ENCODE measurements at places on chromosomes 1 and 21. TPM values are rescaled to one million over a fixed set of nuclear protein-coding genes. Genes with fewer than 3 reads are reported as not detected.

GRCh38 chr1:186615332-186615731, 64.9 kb downstream of the PTGS2 start:
- DNase-seq, result peak; percentile 14

Gene SLAMF1
- total RNA-seq, result not detected

Gene IL22RA1
- 0.26 TPM for total RNA-seq

Gene AGMAT
- 1.6 TPM for total RNA-seq

Gene SLC26A9
- not detected for total RNA-seq

Gene SPRR2F
- total RNA-seq, result not detected

DNA sequence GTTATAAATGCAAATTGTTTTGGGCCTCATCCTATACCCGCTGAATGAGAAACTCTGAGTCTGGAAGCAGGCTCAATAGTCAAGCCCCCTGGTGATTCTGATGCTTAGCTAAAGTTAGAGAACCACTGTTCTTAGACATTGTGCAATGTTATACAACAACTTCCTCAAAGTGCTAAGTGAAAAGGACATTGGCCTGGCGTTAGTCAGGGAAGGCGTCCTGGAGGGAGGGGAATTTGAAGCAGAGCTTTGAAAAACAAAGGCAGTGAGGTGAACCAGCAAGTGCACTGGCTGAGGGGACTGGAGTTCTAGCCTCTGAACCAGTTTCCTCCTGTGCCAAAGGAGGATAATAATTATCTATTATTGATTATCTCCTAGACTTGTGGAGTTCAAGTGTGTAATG, 5.1 kb downstream of the CD1D start:
- DNase-seq, result peak; percentile 9

DNA sequence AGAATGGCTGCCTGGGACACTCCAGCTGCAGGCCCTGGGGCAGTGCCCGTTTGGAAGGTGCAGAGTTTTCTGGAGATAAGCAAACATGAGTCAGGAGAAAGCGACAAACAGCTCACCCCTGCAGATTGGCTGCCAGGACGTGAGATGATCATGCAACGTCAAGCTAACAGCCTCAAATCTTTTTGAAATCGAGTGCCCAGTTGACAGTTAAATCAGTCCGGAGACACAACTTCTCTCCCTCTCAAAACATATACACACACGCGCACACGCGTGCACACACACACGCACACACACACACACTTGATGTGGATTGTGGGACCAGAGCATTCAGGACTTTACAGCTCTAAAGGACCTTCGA, 49.4 kb downstream of the TENT5C start:
- DNase-seq, result peak; percentile 75

DNA sequence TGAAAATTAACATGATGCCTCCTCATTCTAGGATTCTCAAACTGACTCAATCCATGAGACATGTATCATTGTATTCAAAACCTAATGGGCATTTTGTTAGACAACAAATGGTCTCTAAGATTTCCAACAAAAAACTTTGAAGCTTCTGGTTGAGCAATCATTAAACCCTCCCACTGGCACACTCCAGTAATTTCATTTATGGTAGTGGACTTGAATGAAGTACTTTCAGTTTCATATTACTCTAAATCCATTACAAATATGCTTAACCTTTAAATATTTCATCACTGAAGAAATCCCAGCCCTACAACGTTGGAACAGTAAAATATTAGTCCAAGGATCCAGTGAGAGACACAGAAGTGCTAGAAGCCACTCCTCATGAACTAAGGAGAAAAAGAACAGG, 43.5 kb downstream of the GBP6 start:
- DNase-seq, result no peak

Gene ENSA
- total RNA-seq, result 123 TPM

GRCh38 chr1:92769856-92770255, 15.1 kb downstream of the EVI5 start:
- DNase-seq, result no peak

DNA sequence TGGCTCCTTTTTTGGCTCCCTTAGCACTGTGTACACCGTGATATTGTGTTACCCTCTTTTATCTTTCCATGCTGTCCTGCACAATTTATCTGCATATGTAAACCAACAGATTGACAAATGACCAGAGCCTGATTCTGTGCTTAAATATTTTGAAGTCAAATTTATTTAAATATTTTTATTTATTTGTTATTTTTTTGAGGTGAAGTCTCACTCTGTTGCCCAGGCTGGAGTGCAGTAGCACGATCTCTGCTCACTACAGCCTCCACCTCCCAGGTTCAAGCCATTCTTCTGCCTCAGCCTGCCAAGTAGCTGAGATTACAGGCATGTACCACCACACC, 12.8 kb downstream of the PMF1 start:
- DNase-seq, result no peak

DNA sequence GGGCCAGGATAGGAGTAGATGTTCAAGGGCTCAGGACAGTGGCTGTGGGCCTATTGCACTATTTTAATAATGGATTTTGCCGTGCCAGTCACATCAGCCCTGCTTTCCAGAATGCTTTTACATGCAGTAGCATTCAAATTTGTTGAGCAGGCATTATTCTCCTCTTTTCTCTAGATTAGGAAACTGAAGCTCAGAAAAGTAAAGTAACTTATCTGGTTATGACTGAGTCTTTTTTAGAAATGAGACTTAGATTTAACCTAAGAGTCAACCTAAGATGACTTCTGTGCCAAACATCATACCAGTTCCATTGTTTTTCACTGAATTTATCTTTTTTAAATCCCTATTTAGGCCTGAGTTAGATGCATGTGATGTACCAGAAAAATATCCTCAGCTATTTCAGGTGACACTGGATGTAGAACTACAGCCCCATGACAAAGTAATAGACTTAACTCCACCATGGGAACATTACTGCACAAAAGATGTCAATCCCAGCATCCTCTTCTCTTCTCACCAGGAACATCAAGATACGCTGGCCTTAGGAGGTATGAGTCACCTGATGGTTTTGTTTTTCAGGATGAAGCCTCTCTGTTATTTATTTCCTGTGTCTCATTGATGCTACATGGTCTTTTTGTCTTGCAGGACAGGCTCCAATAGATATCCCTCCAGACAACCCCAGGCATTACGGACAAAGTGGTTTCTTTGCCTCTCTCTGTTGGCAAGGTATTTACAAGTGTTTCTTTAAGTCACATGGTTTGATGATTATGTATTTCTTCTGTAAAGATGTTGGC, 31.4 kb upstream of the LEPR start:
- peak; percentile 38 for DNase-seq

Gene ENAH
- total RNA-seq, result 50.0 TPM

Gene ZNF124
- total RNA-seq, result 21.1 TPM

GRCh38 chr1:76444773-76445172, 370.2 kb downstream of the ST6GALNAC3 start:
- DNase-seq, result no peak

GRCh38 chr1:46806196-46807020, 7.6 kb downstream of the CYP4B1 start:
- DNase-seq, result peak; percentile 59

Gene PTGER3
- total RNA-seq, result under 0.01 TPM

Gene PLA2G2C
- total RNA-seq, result not detected

Gene ADAMTS5
- 0.26 TPM for total RNA-seq

- peak; percentile 47 for DNase-seq
These were observed 56.7 kb upstream of the RGS21 start for GRCh38 chr1:192260076-192260475.

DNA sequence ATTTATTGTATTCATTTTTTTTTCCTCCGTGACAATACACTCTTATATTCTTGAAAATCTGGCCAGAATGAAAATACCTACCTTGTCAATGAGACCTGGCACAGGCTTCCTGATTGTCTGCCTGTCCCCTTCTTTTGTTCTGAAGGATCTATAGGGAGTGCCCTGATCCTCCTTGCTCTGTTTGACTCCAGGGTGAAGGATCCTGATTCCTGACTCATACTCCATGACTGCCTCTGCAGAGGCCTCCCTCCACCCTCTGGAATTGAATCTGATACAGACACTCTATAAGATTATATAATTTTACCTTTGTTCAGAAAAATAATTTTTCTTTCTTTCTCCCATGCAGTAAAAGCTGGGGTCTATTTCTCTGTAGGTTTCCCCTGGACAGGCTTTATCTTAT, 116.2 kb downstream of the HMCN1 start:
- peak; percentile 58 for DNase-seq

Gene KRTAP19-1
- total RNA-seq, result not detected

- DNase-seq, result no peak
These were observed 9.7 kb upstream of the GNG4 start for GRCh38 chr1:235659186-235659771.

DNA sequence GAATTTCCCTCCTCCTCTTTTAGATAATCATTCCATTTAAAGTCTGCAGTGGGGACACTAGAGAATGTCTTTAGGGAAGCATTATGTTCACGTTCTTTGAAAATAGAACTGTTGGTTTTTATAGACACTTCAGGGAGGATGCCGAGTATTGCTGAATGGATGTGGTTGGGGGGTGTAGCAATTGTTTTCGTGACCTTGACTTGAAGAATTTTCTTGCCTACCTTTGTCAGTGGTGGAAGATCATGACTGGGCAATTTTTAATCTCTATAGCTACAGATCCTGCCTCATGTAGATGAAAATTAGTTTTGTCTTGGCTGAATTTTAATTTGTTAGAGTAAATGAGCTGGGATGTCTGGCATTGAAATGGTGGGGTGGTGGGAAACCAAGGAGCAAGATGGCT, 3.8 kb downstream of the SMG7 start:
- no peak for DNase-seq

DNA sequence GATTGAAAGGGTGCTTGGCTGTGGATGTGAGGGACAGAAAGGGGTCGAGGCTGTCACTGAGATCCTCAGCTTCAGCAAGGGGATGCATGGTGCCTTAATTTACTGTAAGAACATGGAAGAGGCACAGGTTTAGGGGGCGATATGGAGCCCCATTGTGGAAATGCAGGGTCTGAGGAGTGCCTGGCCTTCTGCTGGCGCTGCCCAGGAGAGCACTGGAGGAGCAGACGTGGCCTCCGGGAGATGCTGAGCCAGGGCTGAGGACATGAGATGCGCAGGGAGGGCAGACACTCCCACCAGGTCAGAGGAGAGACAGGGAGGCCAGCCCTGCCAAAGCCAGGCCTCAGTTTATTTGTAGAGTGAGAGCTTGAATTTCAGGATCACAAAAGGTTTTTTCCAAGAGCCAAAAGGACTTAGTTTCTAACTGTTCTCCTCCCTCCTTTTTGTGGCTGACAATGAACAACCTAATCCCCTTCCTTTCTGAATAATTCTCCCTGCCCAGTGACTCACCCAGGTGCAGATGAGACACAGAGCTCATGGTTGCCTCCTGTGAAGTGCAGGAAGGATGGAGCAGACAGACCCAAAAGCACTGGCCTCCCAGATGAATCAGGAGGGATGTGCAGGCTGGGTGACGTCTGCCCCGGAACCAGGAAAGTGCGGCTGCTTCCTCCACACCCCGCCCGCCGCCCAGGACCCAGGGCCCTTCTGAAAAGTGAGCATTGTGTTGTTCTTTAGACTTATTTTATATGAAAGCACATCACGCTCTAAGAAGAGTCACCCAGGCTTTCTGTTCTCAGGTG, 73.0 kb upstream of the TMPRSS2 start:
- peak; percentile 95 for DNase-seq

DNA sequence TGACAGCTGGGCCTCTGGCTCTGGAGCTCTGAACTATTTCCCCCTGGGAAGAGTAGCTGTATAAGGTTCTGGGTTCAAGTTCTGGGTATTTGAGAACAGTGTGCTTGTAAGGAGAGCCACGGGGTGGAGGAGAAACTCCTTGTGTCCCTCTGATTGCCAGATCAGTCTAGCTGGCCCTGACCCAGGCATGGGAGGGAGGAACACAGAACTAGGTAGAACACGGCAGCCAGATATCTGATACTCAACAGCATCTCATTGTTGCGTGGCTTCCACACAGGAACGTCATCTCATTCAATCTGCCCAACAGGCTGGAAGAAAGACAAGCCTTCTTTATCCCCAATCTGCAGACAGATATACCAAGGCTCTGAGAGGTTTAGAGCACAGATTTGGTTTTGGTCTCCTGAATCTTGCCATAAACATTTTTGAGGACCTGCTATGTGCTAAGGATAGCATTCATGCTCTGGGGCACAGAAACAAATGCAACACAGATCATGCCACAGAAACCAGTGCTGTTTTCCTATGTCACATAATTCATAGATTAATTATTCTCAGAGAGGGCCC, 83.8 kb downstream of the PLXNA2 start:
- DNase-seq, result no peak

Gene CFAP141
- not detected for total RNA-seq

DNA sequence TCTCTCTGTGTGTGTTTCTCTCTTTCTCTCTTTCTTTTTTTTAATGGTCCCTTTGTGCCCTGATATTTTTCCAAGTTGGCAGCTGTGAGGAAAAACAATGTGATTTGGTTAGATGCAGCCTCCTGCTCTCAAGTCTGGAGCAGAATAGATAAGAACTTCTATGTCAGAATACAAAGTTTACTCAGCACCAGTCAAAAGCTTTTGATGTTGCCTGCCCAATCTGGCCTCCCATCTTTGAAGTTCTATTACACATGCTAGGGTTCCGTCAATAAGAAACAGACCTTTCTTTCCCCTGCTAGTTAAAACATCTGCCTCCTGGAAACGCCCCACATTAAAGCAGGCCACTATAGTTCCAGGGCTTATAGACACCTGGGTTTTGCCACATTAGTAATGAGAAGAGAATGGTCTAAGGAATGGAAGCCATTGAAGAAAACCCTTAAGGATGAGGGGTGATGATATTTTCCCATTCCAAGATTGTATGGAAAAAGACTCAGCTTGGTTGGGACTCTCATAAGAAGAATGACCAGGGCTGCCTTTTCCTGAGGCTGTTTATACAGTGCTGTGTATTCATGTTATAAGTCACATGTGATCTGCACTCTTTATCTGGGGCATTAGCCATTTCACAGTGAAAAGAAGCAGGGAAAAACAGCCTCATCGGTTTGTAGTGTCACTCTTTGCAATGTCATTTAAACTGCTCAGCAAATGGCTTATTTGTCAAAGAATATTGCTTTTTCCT, 414.7 kb upstream of the PROX1 start:
- DNase-seq, result no peak
